ENCODE measurements at places on chromosomes 1 and 21. TPM values are rescaled to one million over a fixed set of nuclear protein-coding genes. Genes with fewer than 3 reads are reported as not detected.

DNA sequence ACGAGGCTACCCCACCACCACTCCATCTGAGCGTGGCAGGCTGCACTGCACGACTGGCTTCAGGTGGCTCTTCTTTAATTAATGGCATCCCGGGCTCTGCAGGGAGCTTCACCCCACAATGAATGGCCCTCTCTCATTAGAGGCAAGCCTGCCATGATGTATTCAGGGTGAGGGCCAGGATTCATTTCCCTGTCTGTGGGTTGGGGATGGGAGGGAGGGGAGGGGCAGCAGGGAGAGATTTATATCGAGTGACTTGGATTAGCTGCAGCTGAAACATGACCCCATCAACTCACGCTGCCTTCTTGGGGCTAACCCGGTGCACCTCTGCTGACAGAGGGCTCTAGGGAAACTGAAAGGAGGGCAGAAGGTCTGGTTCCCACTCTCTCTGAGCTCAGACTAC, 54.2 kb downstream of the ERI3 start:
- no peak for DNase-seq
- no peak overlapping the region for H3K27ac ChIP-seq
- no peaks in the 10 kb centered on the region for H3K27me3 ChIP-seq
- H3K36me3 ChIP-seq: peaks cover 32% of the 10 kb centered on the region
- H3K4me3 ChIP-seq: no peak overlapping the region

GRCh38 chr1:41917835-41918449, 780 bp downstream of the HIVEP3 start:
- no peaks in the 10 kb centered on the region for H3K36me3 ChIP-seq
- peak overlapping the region; percentile 72 for H3K4me3 ChIP-seq
- no peaks in the 10 kb centered on the region for H3K27me3 ChIP-seq
- DNase-seq: no peak
- H3K4me1 ChIP-seq: peaks cover 30% of the 10 kb centered on the region
- no peak overlapping the region for H3K27ac ChIP-seq

DNA sequence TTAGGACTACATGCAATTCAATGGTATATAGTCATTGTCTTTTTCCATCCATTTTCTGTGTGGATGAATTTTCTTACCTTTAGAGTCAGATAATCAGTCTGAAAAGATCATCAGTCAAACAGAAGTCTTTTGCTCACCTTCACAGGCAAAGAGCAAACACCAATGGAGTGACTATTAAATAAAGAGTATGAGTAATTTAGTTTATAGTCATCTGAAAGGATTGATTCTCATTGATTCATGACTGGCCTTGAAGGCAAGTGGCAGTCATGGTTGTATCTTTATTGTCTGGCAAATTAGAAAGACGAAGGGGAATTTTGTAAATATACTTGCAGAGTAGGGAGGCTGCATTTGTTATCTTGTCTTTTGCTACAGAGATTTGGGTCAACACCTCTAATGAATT, 89.9 kb downstream of the EPB41 start:
- DNase-seq: no peak
- H3K36me3 ChIP-seq: peaks cover 12% of the 10 kb centered on the region
- no peaks in the 10 kb centered on the region for H3K4me1 ChIP-seq
- no peak overlapping the region for H3K4me3 ChIP-seq
- no peaks in the 10 kb centered on the region for H3K27me3 ChIP-seq
- H3K27ac ChIP-seq: no peak overlapping the region

The ANP32E gene
- total RNA-seq: 46.0 TPM

The EPS8L3 gene
- not detected for total RNA-seq

The CFHR1 gene
- total RNA-seq: not detected

All from chondrocyte (in vitro differentiated cells).